ENCODE measurements at places on chromosomes 12 and 14.

GRCh38 chr14:104390941-104391901, 188.3 kb upstream of the C14orf180 start:
- DNase-seq = no peak

DNA sequence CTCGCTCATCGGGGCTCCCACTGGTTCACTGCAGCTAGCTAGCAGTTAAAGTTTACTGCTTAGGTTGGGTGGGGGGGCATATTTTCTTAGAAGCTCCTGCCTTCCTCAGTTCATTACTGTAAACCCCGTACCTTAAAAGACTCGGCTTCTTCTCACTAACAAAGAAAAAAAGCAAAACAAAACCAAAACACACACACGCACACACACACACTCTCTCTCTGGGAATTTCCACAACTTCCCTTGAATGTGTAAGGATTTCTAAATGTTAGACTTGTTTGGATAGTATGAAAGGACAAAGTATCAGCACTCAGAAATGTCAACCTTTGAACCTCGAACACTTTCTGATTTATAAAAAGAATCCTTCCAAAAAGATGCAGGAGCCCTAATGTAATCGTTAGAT, 927 bp downstream of the PTHLH start:
- no peak for DNase-seq

- no peak for DNase-seq
These were observed 8.5 kb downstream of the WSB2 start for GRCh38 chr12:118052324-118053070.

DNA sequence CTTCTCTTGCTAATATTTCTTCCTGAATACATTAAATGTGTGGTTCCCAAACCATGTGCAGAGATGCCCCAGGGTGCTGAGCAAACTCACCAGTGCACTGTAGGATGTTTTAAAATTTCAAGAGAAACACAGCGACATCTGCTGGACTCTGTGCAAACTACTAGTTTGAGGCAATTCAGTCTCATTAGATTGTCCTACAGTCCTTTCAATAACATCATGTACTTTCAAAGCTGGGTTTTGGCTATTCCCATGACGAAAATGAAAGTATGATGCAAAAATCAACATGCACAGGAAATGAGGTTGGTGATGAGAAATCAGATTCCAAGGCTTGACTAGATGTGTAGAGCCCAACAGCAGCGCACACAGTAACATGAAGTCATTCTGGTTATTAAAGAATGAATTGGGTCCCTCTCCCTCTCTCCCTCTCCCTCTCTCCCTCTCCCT, 66.3 kb downstream of the CLIP1 start:
- DNase-seq = peak; percentile 33

GRCh38 chr12:122062832-122063693, 15.5 kb upstream of the MLXIP start:
- peak; percentile 81 for DNase-seq

DNA sequence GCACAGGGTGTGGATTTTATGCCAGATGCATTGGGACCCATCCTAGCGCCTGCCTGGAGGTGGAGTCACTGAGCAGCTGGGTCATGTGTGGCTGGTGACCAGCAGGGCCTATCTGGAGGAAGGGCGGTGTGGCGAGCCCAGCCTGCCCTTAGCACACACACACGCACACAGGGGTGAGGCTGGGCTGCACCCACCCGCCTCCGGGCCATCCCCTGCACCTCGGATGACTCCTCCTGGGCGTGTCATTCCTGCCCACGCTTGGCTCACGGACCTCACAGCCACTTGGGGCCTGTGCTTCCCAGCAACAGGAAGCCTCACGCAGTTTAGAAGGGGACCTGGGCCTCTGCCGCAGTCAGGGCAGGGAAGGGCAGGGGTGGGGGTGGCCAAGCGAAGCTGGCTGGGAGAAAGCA, 36.2 kb upstream of the FZD10 start:
- no peak for DNase-seq

DNA sequence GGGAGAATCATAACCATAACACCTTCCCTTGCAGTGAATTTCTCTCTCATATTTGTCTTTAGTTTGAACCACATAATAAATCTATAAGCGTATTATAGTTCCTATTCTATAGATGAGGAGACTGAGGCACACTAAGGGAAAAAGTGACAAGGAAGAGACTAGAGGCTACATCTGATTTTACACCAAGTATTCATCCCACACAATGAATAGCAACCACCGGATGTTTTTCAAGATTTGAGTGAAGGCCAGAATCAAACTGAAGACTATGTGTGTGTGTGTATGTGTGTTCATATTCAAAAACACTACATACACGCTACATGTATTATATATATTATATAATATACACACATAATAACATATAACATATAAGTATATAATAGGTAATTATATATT, 4.7 kb downstream of the ASB2 start:
- no peak for DNase-seq

DNA sequence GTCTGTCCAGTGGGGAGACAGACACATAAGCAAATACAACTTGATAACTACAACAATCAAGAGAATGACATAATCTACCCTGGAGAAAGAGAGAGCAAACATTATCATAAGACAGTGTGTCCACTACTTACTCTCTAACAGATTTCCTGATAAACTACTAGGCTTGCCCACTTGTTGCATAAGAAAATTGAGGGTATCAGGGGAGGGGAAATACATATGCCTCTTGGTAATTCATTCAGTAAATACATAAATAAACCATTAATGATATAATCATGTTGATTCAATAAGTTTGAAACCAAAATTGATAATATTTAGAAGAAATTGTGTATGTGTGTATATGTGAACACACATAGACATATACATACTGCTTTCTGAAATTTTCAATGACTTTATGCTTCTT, 76.6 kb downstream of the ERGIC2 start:
- DNase-seq = no peak

GRCh38 chr12:46043972-46044520, 53.7 kb upstream of the SCAF11 start:
- no peak for DNase-seq

Measured in bone marrow (tissue), 2 donors.